Gastroesophageal sphincter (tissue), 4 donors: ENCODE measurements at places on chromosomes 6 and 20.
A peak's percentile ranks its signal among the peaks of the same experiment; 100 is the strongest.

- no peak for ATAC-seq
Measured at GRCh38 chr6:52015953-52016352, 71.5 kb downstream of the PKHD1 start.

GRCh38 chr20:12906361-12906760 lies 102.4 kb upstream of the SPTLC3 start:
- ATAC-seq = no peak

DNA sequence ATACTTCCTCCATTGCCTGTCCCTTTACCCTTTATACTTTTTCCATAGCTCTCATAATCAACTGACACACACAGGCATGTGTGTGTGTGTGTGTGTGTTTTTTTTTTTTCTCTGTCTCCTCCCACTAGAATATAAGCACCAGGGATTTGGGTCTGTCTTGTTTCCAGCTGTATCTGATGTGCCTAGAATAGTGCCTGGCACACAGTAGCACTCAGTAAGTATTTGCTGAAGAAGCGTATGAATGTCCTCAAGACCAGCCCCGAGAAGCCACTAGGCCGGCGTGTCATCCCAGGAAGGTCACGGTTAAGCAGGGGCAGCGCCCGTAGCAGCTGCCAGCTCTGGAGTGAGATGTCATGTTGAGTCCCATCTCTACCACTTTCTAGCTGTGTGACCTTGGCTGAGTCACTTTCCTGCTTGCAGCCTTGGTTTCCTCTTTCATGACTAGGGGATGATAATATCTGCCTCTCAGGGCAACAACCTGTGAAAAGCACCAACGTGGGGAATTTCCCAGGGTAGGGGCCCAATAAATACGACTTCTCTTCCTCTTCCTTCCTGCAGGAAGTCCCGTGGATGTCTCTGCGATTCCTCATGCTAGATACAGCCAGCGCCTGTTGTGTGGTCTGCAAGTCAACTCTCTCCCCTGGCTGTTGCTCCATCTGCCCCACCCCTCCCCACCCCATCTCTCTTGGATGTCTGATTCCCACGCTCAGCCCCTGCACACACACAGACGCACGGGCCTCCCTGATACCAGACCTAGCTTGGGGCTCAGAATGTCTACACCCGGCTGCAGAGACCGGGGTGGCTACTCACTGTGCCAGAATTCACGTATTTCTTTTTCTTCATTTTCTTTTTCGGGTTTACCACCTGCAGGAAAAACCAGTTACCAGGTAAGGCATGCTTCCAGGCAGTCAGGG lies 58.1 kb downstream of the RAB44 start:
- no peak for ATAC-seq

DNA sequence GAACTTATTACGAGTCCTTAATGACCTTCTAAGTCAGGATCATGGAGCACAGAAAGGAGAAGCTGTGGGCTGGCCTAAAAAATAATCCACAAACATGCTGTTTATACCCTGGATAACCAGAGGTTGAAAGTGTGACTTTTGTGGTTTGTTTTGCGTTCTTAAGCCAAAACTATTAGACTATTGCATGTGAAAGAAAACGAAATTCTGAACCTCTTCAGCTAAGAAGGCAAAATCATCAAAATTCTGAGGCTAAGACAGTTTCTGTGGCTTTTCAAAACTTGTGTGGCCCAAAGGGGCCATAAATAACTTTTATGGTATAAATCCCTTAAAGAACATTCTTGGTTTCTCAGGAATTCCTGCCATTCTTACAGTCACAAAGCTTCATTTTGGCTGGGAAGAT lies 251.0 kb downstream of the UST start:
- no peak for ATAC-seq

DNA sequence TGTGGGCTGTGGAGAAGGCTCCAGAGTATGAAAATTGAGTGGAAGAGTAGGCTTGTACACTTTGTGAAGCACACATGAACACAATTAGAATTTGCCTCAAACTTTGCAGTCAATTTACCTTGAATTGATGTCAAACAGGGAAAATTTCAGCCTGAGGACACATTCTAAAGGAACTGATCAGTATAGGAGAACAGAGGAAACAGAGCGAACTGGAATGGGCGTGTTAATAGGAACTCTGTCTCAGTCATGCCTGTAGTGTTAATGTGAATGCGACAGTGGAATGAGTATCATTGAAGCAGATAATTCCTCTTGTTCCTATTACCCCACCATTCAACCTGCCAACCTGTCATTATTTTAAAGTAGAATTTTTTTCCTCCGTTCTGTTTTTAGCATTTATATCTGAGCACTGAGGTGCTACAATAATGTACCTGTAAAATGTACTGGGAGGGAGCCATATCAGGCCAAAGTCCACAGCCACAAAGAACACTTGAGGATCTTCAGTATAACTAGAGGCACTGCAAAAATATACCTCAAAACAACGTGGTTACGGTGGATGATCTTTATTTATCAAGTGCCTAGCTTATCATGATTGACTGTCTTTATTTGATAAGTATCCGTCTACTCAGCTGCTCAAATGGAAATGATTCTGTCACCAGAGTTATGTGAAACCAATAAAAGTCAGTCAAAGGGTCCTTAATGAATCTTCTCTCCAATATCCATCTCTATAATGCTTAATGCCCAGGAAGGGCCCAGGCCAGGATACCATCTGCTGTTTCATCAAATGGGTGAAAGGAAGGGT lies 125.3 kb upstream of the STMND1 start:
- no peak for ATAC-seq

GRCh38 chr6:116922853-116923548 lies 46.0 kb downstream of the RFX6 start:
- no peak for ATAC-seq

DNA sequence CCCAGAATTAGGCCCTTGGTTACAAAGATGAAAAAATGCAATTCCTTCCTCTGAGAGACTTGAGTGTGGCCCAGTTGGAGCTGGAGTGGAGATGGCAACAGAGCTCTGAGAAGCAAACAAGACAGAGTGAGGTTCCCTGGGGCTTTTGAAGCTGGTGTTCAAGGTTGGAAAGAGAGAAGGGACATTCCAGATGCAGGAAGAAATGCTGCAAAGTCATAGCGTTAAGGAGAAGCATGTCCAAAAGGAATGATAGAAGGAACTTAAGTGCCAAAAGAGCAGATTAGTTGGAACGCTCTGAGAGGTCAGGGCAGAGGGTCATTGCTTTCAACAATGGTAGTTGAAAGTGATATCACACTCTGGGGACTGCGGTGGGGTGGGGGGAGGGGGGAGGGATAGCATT lies 251.8 kb downstream of the TBC1D7 start:
- ATAC-seq = no peak

GRCh38 chr20:41701588-41702348 lies 83.6 kb upstream of the CHD6 start:
- ATAC-seq = no peak

- ATAC-seq = no peak
Measured at GRCh38 chr6:146106532-146106931, 77.7 kb downstream of the GRM1 start.

- no peak for ATAC-seq
Measured at GRCh38 chr20:32970115-32970972, 33.9 kb downstream of the SUN5 start.

GRCh38 chr20:8983478-8984345 lies 85.2 kb upstream of the PLCB4 start:
- no peak for ATAC-seq

DNA sequence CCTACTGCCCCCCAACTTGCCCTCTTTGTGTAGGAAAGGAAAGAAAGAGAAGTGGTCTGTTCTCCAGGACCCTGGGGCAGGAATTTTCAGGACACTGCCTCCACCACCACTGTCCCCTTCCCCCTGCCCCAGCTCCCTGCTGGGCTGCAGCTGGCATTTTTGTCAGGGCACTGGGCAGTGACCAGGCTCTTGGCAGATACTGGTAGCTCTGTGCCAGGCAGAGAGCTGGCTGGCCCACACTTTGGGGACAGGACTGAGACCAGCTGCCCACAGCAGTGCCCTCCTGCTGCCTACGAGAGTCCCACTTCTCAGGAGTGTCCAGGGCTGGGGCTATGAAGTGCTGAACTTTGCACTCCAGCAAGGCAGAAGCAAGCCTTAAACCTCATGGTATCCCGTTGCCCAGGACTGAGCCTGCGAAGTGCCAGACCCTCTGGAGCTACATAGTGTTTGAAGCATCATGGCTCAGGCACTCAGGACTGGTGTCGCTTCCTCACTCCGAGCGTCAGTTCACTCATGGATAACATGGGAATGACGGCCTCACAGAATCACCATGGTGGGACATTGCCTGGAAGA lies 19.3 kb downstream of the SLC13A3 start:
- no peak for ATAC-seq

DNA sequence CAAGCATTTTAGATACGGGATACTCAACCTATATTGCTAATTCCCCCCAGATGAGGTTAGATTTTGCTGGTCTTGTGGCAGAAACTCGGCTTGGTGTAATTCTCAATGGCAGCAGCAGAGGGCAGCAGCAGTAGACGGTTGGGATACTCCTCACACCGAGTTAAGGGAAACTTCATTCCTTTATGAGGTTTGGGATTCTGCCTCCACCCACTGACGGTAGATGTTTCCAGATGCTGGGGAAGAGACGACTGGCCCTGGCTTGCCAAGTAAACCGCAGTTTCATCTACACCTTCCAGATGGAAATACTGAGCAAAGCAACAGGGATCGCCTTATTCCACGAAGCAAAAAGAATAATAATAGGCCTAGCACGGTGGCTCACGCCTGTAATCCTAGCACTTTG lies 8.2 kb upstream of the TBC1D7 start:
- peak; percentile 81 for ATAC-seq

DNA sequence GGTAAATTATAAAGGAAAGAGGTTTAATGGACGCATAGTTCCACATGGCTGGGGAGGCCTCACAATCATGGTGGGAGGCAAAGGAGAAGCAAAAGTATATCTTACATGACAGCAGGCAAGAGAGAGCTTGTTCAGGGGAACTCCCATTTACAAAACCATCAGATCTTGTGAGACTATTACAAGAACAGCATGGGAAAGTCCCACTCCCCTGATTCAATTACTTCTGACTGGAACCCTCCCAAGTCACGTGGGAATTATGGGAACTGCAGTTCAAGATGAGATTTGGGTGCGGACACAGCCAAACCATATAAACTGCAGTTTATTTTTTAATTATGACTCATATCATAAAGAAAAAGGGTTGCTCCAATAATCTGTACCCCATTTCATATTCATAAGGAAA lies 22.3 kb upstream of the HLA-DQA2 start:
- ATAC-seq = no peak

DNA sequence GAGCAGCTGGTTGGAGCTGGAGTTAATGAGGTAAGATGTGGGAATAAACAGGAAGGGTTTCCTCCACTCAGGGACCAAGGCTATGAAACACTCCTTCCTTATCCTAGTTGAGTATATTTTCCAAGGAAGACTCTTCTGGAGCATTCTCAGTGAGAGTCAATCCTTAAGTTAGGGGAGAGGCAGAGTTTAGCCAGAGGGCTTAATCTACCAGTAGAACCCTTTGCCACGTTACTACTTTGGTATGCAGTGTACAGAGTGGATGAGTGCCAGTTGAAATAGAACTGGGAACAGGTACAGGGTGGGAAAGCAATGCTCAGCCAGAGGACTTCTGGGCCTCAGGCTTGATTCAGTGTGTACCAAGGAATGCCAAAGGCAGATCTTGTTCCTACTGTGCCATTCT lies 114.3 kb downstream of the UBE3D start:
- no peak for ATAC-seq

DNA sequence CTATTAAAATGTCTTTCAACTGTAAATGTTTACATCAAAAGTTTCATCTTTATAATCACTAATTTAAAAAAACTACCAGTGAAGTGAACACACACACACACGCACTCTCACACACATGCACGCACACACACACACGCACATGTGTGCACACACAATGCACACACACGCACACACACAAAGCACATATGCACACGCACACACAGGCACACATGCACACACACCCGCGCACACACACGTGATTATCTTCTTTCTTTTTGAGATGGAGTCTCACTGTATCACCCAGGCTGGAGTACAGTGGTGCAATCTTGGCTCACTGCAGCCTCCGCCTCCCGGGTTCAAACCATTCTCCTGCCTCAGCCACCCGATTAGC lies 80.0 kb upstream of the FRMD1 start:
- ATAC-seq = no peak

DNA sequence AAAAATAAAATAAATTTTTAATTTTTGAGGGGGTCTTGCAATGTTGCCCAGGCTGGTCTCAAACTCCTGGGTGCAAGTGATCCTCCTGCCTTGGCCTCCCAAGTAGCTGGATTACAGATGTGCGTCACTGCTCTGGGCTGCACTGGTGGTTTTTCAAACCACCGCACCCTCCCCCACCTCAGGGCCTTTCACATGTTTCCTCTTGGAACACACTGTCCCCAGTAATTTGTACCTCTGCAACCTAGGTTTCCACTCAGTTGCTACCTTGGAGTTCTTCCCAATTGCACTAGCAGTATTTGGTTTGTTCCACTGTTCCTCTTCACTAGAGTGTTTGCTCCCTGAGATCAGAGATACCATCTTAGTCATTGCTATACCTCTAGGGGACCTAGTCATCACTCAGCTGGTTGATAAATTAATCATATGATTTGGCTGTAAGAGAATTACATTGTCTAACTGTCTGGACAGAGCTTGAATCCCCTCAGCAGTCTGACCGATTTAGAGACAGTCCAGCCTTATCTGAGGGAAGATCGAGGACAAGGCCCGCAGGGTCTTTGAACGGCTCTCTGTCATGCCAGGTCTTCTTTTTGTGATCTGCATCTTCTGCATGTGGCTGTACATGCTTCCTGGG lies 32.0 kb downstream of the CEP43 start:
- no peak for ATAC-seq

- no peak for ATAC-seq
Measured at GRCh38 chr6:105091140-105091829, 88.5 kb downstream of the POPDC3 start.

GRCh38 chr6:155125906-155126305 lies 130.8 kb downstream of the TIAM2 start:
- ATAC-seq = no peak

GRCh38 chr20:19047040-19047950 lies 165.1 kb upstream of the SLC24A3 start:
- ATAC-seq = peak; percentile 61

DNA sequence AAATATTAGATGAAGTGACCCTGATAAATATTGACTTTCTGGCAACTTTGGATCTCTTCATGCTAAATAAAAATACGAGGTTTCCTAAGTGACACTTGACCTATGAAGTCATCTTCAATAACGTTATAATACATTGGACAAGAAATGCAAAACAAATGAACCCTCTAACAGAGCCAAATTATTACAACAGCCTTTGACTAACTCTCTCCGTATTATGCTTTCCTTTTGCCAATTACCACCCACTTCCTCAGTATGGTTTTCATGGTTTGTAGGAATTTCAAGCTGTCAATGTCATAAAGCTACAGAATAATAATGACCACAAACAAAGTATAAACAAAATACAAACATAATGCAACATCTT lies 210.5 kb downstream of the MOXD1 start:
- peak; percentile 58 for ATAC-seq

GRCh38 chr6:89320012-89320559 lies 5.0 kb upstream of the GABRR2 start:
- ATAC-seq = no peak

- peak; percentile 48 for ATAC-seq
Measured at GRCh38 chr6:53302678-53303360, 45.9 kb downstream of the ELOVL5 start.

- no peak for ATAC-seq
Measured at GRCh38 chr6:40393641-40394040, 193.5 kb downstream of the LRFN2 start.
